ENCODE measurements at places on chromosomes 2 and 18.

DNA sequence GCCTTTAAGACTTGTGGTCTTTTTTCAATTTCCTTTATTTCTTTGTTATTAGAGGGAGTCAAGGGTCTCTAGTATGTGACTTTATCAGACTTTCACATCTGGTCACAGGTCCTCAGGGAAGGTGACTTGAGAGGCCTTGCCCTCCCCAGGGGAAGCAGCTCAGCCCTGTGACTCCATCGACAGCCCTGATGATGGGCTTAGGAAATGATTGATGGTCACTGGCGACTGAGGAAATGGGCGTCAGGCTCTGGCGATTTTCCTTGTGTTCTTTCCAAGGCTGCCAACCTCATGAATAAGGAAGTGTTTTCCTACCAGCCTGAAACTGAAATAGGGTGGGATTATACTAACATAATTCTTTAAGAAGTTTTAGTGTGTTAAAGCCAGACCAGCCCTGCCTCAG is 21.1 kb downstream of the SERPINE2 start:
- no peak for DNase-seq

GRCh38 chr2:190382851-190383250 is 25.3 kb upstream of the MFSD6 start:
- peak; percentile 18 for DNase-seq

- no peak for DNase-seq
Measured at GRCh38 chr2:8564475-8564874, 117.4 kb upstream of the ID2 start.

GRCh38 chr2:176488431-176488830 is 219.2 kb downstream of the MTX2 start:
- no peak for DNase-seq

- DNase-seq, result no peak
Measured at GRCh38 chr2:70907130-70908057, 28.3 kb upstream of the ATP6V1B1 start.

- DNase-seq, result no peak
Measured at GRCh38 chr2:174581491-174581890, 16.1 kb downstream of the WIPF1 start.

DNA sequence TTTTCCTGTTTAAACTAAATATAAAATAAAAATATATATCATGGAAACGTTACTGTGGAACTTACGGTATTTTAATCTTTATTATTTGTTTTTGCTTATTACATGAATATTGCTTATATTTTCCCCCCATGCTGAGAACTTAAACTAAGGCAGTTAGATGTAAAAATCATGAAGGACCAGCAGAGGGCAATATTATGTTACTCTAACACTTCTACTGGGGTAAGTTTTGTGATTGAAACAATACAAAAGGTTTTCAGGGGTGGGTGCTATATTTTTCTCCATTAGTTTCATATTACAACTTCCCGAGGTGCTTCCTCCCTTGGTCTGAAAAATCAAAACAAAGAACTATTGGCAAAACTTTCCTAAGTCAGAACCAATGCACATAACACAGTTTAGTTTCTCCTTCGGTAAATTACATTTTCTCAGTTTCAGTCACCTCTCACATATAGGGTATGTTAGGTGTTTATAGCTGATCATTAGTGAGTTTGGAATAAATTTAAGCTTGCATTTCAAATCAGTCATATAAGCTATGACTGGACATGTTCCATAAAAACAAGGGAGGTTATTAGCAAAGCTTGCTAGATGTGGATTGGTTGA is 54.8 kb downstream of the ZNF407 start:
- no peak for DNase-seq

GRCh38 chr18:23227726-23228070 is 92.4 kb downstream of the CABLES1 start:
- DNase-seq, result no peak

GRCh38 chr18:12409469-12409868 is 1.7 kb downstream of the PRELID3A start:
- no peak for DNase-seq
